ENCODE measurements at places on chromosomes 1 and 21.

GRCh38 chr21:29751473-29752185 is 188.2 kb downstream of the GRIK1 start:
- DNase-seq: no peak

- DNase-seq: peak; percentile 62
Measured at GRCh38 chr1:151130987-151131586, 15.3 kb downstream of the SEMA6C start.

DNA sequence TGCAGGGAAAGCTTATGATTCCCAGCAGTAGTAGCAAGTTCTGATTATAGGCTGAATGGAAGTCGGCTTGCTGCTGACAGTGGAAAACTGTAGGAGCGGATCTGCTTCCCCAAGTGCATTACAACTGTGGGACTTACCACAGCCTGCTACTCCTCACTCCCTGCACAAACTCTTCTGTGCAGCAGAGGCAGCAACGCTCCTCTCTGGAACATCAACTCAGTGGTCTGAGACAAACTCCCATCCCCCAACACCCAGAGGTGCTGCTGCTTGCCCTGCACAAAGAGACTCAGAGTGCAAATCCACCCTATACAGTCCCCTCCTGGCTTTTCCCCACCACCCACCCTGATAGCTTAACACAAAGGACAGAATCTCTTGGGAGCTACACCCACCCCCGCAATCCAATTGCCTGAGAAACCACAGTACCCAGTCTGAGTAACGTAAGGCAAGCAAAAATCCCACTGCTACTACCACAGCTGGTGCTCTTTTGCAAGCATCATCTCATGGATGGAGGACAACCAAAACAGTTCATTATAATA is 1455.2 kb downstream of the AMY1C start:
- no peak for DNase-seq

- no peak for DNase-seq
Measured at GRCh38 chr1:108845446-108845845, 11.4 kb downstream of the AKNAD1 start.

- DNase-seq: no peak
Measured at GRCh38 chr1:51301152-51301843, 29.1 kb downstream of the TTC39A start.

GRCh38 chr1:2283991-2284895 is 56.1 kb downstream of the SKI start:
- peak; percentile 77 for DNase-seq

DNA sequence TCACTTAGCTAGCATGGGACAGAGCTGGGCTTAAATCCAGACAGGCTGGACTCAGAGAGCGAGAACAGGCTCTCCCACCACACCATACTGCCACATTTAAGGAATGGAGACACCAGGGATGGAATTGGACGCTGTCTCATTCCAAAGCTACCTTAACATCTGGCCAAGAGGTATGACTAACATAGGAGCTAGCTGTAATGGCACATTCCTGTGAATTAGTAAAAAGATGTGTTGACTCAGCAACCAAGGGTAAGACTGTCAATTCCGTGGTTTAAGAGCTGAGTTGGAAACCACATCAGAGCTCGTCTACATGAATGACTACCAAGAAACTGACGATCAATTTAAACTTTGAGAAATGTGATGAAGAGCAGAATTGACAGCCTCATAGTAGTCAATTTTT is 8.3 kb upstream of the TNFRSF9 start:
- no peak for DNase-seq

DNA sequence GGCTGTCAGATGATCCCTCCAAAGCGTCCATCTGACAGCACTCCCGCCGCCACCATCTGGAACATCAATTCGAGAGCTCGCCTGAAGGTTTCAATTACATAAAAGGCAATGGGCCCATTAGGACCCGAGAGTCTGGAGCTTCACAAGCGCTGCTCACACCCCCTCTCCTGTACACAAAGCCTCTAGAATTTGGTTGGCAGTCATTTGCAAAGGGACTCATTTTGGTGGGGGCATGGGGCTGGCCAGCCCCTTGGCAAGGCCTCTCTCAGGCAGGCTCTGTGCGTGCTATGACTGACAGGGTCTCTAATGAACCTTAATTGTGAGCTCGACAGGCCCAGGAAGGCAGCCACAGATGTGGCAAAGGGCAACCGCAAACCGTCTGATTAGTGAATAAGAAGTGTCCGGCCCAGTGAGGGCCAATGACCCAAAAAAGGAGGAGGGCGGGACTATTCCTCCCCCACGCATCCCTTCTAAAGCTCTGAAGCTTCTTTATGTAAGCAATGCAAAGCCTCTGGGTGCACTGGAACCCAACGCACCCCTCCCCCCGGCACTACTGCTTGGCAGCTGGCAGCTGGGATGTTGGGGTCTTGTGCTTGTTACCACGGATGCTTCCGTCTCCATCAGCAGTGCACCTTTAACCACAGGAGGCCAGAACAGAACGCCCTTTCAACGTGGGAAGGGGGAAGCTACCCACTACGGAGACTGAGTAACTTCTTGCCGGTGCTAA is 79.4 kb downstream of the CAPZB start:
- DNase-seq: no peak

DNA sequence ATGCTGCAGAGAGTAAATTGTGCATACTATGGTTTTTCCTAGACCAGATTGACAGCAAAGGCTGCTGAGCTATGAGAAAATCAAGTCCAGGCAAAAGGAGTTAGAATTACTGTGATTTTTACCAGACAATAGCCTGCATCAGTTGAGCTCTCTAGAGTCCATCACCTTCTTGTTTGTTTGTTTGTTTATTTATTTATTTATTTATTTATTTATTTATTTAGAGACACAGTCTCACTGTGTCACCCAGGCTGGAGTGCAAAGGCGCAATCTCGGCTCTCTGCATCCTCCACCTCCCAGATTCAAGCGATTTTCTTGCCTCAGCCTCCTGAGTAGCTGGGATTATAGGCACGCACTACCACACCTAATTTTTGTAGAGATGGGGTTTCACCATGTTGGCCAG is 24.2 kb upstream of the ABCB10 start:
- no peak for DNase-seq

GRCh38 chr1:118589238-118589846 is 398.8 kb downstream of the TBX15 start:
- no peak for DNase-seq

GRCh38 chr1:95197616-95198252 is 36.3 kb upstream of the RWDD3 start:
- no peak for DNase-seq

DNA sequence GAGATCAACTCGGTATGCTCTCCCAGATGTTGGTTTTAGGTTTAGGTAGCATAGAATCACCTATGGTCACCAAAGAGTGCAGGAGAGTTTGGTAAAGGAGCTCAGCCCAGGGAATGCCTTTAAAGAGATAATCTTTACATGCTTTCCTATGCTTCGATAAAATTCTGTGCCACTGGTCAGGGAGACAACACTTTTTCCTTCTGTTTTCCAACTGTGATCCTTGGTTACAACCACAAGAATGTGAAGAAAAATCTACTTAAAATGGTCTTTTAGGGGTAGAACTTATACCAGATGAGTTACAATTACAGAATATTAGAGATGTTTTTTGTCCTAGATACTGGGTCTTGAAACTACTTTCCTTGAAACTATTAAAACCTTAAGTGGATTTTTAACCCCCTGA is 895.6 kb downstream of the TTLL7 start:
- no peak for DNase-seq

DNA sequence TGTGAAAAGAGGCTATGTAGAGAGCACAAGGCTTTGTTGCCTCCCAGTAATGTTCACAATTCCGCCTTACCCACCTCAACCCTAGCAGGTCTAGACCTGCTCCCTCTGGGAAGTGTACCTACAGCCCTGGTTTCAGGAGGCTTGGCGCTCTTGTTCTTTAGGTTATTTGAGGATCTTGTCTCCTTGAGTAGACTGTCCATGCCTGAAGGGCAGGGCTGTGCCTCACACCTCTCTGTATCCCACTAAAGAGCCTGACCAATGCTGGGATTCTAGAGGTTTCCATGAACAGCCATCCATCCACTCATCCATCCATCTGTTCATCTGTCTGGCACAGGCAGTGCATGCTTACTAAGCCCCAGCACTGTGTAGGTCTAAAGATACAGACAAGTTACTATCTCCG is 1.0 kb downstream of the RAB7B start:
- no peak for DNase-seq

DNA sequence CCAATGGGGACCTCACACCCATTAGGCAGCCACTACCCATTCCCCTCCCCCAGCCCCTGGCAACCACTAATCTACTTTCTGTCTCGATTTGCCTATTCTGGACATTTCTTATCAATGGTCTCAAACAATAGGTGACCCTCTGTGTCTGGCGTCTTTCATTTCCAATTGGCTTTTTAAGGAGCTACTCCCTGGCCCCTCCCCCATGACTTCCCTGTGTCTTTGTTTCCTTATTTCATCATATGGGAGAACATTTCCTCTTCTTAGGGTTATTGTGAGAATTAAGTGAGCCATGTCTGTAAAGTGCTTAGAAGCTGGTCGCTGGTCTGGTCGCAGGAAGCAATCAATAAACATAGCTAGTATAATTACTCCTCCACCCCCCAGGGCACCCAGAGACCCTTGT is 80.9 kb downstream of the SPSB1 start:
- no peak for DNase-seq

- no peak for DNase-seq
Measured at GRCh38 chr1:184890539-184890973, 83.8 kb downstream of the NIBAN1 start.

GRCh38 chr1:3066250-3066711 is 2.7 kb upstream of the PRDM16 start:
- peak; percentile 75 for DNase-seq

- no peak for DNase-seq
Measured at GRCh38 chr1:111378791-111379190, 48.7 kb downstream of the OVGP1 start.

DNA sequence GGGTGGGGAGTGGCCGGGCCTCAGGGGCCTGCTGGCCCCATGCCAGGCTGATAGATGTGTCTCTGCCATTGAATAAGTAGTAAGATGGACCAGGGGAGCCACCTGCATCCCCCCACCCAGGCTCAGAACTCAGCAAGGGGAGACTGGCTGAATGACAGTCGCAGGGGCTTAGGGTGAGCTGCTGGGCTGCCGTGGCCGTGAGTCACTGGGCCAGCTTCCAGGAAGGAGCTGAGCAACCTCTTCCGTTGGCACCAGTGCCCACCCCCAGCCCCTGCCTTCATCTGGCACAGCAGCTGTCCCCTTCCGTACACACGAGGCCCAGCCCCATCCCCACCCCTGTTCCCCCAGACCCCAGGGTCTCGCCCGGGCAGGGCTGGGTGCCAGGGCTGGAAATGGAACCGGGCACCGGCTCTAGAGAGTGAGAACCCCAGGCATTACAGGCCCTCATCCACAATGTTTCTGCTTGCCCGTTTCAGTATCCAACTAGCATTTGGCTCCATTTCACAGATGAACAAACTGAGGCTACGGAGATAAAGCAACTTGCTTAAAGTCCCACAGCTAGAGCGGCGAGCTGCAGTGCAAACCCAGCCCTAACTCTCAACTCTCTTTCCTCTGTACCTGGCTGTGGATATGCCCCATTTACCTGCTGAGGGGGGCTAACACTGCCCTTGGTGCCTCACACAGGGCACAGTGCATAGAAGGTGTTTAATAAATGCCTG is 10.2 kb downstream of the WNT4 start:
- no peak for DNase-seq

DNA sequence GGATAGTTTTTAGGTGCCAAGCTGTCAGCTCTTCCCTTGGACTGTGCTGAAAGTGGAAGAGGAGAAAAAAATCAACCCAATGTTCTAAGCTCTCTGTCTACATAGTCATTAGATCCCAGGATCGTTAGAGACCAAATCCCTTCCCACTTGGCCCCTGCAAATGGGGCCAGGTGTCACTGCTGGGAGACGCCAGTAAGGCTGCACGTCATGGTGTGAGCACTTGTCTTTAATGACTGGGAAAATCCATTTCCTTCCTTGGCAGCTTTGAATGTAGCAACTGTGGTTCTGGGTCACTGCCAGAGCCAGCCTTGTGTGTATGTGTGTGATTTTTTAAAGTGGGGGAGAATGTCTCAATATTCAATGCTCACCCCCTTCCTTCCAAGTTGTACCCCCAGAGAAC is 59.9 kb downstream of the MAN1C1 start:
- no peak for DNase-seq

GRCh38 chr1:236334893-236335545 is 53.3 kb upstream of the ERO1B start:
- no peak for DNase-seq

- DNase-seq: no peak
Measured at GRCh38 chr1:25813734-25814471, 5.9 kb upstream of the MTFR1L start.

GRCh38 chr21:31334648-31335121 is 9.4 kb downstream of the TIAM1 start:
- DNase-seq: no peak

DNA sequence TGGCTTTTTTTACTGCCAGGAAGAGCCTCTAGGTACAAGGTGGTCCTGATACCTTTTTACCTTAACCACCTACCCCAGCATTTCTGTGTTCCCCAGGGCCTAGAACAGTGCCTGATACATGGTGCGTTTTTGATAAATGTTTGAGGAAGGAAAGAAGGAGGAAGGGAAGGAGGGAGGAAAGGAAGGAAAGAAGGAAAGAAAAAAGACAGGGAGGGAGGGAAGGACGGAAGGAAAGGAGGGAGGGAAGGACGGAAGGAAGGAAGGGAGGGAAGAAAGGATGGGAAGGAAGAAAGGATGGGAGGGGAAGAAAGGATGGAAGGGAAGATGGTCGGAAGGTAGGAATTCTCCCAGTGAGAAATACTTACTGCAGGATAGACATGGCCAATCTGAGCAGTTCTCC is 12.0 kb upstream of the MAGOH start:
- no peak for DNase-seq

DNA sequence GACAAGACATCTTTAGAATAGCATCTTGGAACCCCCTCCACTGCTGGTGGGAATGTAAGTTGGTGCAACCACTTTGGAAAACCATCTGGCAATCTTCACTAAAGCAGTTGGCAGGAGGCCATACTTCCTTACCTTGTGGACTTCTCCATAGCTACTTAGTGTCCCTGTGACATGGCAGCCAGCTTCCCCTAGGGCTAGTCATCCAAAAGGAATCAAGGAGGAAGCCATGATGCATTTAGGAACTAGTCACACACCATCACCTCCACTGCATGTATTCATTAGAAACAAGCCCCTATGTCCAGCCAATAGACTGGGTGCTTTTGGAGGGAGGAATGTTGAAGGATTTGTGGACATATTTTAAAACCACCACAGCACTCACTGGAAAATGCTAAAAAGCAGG is 19.9 kb downstream of the MX2 start:
- no peak for DNase-seq

GRCh38 chr1:196891251-196891650 is 3.4 kb downstream of the CFHR4 start:
- no peak for DNase-seq

DNA sequence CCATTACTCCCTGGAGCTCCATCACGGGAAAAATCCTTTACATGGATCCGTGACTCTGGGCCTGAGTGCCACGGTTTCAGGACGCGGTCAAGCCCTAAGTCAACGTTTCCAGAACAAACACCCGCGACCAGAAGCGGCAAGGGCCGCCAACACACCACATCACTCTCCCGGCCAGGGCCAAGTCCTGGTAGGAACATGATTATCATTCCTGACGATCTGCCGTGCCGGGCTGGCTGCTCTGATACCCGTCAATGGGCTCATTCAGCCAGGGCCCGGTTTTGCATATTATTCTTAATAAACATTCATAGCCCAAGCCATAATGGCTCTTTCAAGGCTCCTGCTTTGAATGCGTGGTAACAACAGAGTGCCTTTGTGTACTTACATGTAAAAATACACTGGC is 44.6 kb upstream of the SIM2 start:
- no peak for DNase-seq

All from right lobe of liver (tissue), 6 donors.